Activated T-cell treated with anti-CD3 and anti-CD28 coated beads for 48 hours (primary cell): ENCODE measurements at places on chromosomes 11 and 22.

GRCh38 chr11:99489581-99489980, 468.8 kb downstream of the CNTN5 start:
- DNase-seq, result no peak

GRCh38 chr22:29855611-29856181, 17.6 kb upstream of the ASCC2 start:
- no peak for DNase-seq

DNA sequence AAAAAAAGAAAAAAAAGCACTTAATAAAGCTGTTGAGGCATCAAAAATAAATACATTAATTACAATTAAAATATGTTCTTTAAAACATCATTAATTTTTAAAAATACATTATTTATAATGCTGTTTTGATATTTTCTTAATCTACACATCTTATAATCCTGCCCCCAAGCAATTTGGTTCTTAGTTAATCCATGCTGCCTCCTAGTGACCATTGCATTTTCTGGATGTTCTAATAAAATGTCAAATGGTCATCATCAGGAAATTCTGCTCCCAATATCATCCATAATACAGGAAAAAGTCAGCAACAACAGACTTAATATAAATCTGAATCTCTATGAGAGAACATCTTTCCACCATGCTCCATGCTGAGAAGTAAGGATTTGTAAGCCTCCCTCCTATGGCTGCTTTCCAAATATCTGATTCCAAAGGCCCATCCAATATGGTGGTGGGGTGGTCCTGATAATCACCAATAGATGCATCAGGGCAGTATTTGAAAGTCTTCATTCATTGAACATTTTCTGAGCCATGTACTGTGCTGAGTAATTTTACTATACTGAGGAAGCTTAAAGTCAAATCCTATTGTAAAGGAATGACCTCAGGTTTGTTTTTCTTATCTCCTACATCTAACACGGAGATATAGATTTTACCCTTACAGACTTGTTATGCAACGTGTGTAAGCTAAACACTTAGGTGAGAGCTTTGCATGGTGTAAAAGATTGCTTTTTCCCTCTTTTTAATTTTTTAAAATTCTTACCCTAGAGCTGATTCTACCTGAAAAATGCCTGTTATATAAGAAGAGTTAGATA, 124.7 kb upstream of the BMAL1 start:
- DNase-seq, result no peak

DNA sequence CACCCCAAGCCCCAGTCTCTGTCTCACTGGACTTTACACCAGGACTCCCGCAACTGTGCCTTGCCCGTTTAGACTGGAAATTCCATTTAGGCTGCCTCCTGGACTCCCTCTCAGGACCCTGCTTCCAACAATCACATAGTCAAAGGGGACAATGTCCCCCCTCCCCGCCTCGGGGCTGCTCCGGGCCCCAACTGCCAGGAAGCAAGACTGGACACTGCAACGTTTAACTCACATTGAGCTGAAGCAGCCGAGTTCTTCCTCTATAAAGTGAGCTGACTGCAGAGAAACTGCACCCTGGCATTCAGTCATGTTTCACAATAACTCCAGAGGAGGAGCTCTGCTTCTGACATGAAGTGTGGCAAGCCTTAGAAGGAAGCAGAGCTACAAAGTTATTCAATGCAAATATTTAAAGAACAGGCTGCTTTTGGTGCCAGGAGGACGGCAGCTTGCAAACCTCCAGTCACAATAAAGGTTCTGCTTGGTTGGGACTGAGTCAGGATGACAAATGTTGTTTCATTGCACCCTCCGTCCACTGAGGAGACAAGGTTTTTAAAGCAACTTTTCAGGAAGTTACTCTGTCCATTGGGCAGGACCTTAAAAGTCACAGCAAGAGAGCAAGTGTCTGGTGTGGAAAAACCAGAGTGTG, 19.9 kb downstream of the PACSIN2 start:
- DNase-seq, result no peak

- no peak for DNase-seq
Observed at GRCh38 chr11:114207096-114207495, 89.1 kb upstream of the NNMT start.

GRCh38 chr11:38553148-38553547, 1955.1 kb upstream of the RAG2 start:
- DNase-seq, result no peak

- no peak for DNase-seq
Observed at GRCh38 chr11:68933605-68934320, 30.1 kb downstream of the IGHMBP2 start.

DNA sequence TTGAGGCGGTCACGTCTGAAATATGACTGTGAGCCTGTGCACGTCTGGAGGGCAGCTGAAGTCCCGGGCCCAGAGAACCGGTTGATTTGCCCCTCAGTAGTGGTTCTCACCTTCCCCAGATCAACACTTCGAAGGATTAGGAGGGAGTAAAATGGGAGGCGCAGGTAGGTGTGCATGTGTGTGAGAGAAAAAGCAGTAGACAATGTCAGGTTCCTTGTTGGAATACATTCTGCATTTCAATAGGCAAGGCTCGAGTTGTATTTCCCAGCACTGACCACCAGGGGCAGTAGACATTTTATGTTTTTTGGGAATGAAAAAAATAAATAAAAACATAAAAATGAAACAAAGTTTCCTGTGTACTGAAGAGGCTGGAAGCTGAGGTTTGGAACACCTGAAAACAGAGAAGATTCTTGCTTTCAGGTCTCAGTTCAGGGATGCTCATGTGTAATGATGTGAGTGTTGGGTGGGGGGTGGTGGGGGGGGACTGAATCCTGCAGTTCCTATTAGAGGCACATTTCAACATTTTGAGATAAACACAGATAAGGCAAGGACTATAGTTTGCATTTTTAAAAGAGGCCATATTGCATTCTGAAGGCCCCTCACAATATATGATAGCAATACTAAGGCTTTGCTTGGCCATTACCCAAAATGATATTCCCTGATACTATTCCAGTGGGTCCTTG, 333.9 kb downstream of the CADM1 start:
- DNase-seq, result no peak

DNA sequence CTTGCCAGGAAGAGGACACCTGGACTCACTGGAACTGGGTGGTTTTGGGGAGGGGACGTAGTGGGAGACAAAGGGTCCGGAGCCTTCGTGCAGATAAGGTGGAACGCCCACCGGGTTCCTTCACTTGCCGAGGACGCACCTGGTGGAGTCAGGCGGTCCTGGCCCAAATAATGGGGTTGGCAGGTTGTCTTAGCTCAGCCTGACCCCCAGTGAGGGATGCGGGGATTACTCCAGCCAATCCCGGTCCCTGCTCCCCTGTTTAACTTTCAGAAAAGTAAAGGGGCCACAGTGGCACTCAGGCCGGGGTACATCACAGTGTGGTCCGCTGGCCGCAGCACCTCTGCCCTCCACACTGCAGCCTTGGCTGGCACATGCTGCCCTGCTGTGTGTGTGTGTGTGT, 18.0 kb downstream of the A4GALT start:
- no peak for DNase-seq

- peak; percentile 96 for DNase-seq
Observed at GRCh38 chr11:65477149-65477965, 21.5 kb upstream of the MALAT1 start.

GRCh38 chr11:119880143-119880542, 151.1 kb upstream of the NECTIN1 start:
- DNase-seq, result no peak

- DNase-seq, result no peak
Observed at GRCh38 chr22:25564979-25565677, 653 bp downstream of the GRK3 start.

DNA sequence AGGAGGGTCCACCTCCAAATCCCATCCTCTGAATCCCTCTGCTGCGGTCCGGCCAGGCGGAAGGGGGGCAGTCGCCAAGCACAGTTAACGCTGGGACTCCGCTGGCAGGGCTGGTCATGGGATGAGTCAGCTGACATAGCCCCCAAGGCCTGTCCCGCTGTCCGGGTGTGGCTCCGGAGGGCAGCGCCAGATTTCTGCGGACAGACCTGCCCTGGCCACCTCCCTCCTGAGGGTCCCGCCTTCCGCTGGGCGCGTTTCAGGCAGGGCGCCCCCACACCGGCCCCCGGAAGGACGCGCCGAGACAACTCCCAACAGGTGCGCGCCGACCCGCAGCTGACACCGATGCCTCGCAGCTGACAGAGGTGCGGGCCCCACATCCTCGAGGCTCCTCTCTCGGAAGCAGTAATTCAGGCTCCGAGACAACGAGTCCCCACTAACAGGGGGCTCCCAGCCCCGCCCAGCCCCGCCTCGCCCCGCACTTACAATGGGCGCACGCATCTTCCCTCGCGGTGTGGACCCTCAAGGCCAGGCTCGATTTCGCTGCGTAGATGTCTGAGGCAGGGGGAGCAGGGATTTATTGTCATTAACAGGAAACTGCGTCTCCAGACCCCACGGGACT, 607 bp downstream of the PLAAT3 start:
- no peak for DNase-seq

- no peak for DNase-seq
Observed at GRCh38 chr22:44402196-44403111, 89.7 kb upstream of the SHISAL1 start.

- DNase-seq, result peak; percentile 50
Observed at GRCh38 chr11:2301631-2302305, at the start of the genes C11orf21 and TSPAN32. TSS of gene C11orf21 (minus strand) at chr11:2301918. CDS start at chr11:2301808, 110 bp downstream. TSS of gene TSPAN32 (plus strand) at chr11:2302013. CDS start at chr11:2302150, 137 bp downstream.

DNA sequence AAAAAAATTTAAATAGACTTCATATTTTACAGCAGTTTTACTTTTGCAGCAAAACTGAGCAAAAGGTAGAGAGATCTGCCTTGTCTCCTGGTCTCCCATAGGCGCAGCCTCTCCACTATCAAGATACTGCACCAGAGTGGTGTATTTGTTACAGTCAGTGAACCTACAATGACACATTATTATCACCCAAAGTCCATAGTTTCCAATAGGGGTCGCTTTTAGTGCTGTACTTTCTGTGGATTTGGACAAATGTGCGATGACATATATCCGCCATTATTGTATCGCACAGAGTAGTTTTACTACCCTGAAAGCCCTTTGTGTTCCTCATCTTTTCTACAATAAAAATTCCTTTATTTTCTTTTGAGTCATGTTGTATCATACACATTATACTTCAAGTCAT, 153.2 kb upstream of the CCDC179 start:
- no peak for DNase-seq
